NCI-H774 (cell line): ENCODE measurements at places on chromosomes 11 and 22.

DNA sequence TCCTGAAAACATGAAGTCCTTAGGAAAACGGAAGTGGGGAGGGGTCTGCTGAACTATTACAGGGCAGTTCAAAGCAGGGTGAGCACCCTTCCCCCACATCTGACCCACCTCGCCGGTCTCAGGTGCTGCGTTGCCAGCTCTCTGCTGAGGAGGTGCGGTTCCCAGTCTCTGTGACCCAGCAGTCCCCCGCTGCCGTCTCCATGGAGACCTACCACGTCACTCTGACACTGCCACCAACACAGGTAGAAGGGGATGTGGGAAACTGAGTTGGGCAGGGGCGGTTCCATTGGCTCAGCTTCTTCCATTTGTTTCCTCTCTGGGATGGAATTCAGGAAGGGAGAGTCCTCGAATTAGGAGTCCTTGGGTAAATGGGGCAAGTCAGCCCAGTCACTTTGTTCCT is 3.3 kb downstream of the C2CD2L start:
- no peak for DNase-seq

- DNase-seq = no peak
Measured at GRCh38 chr11:67267188-67268080, 1.2 kb downstream of the GRK2 start.

DNA sequence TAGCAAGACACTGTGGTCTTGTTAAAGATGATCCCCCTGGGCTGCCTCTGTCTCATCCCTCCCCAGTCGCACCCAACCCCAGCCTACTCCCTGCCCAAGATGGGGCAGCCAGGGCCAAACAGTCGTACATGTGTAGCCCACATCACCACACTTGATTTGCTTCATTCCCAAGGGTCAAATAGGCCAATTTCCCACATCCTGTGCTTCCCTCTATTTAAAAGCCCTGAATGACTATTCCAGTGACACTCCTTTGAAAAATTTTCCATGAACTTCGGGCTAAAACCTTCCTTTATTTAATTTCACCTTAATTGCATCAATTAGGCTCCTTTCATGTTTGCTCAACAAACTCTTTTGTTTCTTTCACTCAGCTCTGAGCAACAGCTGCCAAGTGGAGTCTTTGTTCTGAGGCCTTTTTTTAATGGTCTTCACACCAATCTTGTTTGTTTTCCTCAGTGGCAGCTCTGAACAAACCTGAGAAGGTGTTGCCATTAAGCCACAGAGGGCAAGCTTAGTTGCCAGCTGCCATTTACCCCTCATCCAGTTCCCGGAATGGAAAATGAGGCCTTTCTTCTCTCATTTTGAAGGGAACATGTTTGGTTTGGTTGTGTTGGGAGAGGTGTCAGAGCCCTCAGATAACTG is 126.9 kb downstream of the APIP start:
- peak; percentile 95 for DNase-seq

DNA sequence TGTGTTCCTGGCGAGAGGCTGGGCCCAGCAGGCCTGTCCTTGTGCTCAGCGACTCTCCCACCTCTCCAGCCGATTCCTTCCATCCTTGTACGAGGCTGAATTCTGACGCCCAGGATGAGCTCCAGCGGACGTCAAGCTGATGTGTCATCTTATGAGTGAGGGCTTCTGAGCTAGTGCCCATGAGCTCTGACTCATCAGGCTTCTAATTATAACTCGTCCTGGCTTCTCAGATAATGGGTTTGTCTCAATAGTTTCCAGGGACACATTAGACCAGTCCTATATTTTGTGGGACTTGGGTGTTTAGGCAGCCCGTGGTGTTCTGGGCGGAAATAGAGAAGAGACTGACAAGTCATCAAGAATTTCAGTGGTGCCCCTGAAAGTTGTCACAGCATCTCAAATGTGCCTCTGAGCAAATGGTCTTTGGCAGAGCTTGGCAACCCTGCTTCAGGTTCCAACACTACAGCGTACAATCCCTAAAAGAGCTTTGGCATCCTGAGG is 108.2 kb upstream of the CD44 start:
- DNase-seq = no peak

- peak; percentile 62 for DNase-seq
Measured at GRCh38 chr11:83006877-83007330, 64.8 kb downstream of the RAB30 start.

DNA sequence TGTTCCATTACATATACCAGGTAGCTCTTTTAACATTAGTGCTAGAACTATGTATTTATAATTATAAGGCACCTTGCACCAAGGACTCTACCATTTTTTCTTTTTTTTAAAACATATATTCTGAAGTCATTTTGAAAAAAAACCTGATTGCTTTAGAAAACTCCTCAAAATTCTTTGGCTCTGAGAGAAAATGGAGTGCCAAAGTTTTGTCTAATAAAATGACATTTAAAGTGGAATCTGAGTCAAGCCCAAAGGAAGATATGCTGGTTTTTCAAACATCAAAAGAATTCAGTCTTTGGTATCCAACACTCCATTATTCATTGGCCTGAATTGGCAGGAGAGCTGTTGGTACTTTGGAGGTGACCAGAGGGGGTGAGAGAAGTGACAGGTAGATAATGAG is 116.5 kb downstream of the ME3 start:
- no peak for DNase-seq

- DNase-seq = no peak
Measured at GRCh38 chr11:11605181-11605580, 16.6 kb downstream of the GALNT18 start.

DNA sequence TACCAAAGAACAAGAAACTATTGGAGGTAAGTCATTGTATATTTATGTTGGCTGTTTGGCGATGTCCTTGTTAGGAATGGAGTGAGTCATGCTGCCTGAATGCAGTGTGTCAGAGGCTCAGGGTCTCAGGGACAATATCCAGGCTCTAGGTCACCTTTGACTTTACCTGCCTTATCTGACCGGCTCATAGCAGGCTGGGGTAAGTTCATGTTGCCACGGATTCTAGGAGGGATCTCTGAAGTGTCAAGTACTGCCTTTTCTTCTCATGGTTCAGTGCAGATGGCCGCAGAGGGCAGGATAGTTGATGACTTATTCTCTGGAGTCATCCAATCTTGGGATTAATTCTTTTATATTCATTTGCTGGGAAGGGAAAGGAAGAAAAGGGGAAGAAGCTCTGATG is 53.2 kb downstream of the SPON1 start:
- no peak for DNase-seq

- peak; percentile 59 for DNase-seq
Measured at GRCh38 chr11:20289732-20290131, 73.8 kb upstream of the HTATIP2 start.

DNA sequence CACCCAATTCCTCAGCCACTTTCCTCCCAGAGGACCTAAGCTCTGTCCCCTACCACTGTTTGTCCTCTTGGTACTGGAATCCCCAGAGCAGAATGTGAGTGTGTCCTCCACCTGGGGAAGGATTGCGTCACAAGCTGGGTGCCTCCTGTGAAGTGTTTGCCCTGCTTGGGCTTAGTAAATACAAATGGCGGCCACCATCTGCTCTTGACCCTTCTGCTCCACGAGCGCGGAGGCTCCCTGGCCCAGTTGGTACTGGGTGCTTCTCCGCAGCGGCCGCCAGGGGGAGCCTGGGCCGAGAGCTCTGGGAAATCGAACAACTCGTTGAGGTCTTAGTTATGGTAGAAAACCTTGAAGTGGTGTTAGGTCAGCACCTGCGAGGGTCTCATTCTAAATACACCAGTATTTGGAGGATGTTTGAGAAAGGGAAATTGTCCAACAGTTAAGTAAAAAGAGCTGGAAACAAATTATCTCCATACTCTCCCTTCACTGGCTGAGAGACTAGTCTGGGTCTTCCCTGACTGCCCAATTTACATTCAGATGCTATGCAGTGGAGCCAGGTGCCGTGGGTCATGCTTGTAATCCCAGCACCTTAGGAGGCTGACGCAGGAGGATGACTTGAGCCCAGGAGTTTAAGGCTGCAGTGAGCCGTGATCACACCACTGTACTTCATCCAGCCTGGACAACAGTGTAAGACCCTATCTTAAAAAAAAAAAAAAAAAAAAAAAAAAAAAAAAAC is 74.6 kb upstream of the TEAD1 start:
- DNase-seq = peak; percentile 70

DNA sequence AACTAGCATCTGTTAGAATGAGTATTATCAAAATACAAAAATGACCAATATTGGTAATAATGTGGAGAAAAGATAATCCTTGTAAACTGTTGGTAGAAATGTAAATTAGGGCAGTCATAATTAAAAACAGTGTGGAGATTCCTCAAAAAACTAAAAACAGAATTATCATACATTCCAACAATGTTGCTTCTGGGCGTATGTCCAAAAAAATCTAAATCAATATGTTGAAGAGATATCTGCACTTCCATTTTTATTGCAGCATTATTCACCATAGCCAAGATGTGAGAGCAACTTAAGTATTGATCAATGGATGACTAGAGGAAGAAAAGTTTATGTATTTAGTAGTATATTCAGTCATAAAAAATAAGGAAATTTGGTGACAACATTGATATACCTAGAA is 59.8 kb upstream of the OR9G4 start:
- no peak for DNase-seq

GRCh38 chr11:11582011-11582701 is 39.6 kb downstream of the GALNT18 start:
- DNase-seq = no peak

- no peak for DNase-seq
Measured at GRCh38 chr11:73375830-73376159, 404 bp upstream of the RELT start.

GRCh38 chr11:97990162-97990920 is 1030.4 kb upstream of the CNTN5 start:
- no peak for DNase-seq

DNA sequence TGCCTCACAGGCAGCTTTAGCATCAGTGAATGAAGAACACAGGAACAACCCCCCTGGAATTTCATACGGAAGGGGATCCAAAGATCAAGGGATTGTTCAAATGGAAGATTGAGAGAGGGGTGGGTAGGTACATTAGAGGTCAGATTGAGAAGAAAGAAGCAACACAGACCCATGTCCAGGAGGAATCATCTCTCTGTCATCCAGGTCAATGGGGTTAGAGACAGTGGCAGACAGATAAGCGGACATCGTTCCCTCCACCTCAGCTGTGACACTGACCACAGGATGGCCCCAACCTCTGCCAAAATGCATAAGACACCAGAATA is 1.9 kb upstream of the NPAS4 start:
- DNase-seq = no peak

DNA sequence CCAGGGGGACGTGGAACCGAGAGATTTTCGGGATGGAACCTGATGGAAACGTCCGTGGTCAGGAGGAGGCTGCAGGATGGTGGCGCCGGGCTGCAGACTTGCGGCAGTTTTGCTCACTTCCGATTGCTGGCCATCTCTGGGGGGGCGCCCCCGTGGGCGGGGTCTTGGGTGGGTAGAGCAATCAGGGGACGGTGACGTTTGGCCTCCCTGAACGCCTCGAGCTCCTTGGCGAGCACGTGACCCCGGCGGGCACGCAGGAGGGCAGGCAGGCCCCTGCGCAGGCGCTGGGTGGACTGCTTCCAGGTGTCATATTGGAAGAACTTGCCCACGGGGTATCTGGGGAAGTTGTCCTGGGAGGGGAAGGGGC is 6.3 kb downstream of the IGF2 start:
- DNase-seq = no peak

GRCh38 chr22:25933158-25933788 is 191.3 kb downstream of the MYO18B start:
- DNase-seq = no peak

DNA sequence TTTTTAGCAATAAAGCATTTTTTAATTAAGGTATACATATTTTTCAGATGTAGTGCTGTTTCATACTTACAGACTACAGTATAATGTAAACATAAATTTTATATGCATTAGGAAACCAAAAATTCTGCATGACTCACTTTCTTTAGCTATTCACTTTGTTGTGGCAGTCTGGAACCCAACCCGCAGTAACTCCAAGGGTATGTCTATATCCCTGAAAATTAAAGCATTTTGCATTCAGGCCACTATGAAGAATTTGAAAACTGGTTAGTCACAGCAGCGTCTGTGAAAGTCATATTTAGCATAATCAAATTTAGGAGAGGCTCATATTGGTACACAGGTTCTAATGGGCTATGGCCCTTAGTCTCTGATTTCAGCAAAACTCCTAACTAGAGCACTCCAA is 46.8 kb downstream of the BBOX1 start:
- DNase-seq = no peak

GRCh38 chr22:21087119-21087518 is 41.4 kb downstream of the LRRC74B start:
- DNase-seq = no peak

DNA sequence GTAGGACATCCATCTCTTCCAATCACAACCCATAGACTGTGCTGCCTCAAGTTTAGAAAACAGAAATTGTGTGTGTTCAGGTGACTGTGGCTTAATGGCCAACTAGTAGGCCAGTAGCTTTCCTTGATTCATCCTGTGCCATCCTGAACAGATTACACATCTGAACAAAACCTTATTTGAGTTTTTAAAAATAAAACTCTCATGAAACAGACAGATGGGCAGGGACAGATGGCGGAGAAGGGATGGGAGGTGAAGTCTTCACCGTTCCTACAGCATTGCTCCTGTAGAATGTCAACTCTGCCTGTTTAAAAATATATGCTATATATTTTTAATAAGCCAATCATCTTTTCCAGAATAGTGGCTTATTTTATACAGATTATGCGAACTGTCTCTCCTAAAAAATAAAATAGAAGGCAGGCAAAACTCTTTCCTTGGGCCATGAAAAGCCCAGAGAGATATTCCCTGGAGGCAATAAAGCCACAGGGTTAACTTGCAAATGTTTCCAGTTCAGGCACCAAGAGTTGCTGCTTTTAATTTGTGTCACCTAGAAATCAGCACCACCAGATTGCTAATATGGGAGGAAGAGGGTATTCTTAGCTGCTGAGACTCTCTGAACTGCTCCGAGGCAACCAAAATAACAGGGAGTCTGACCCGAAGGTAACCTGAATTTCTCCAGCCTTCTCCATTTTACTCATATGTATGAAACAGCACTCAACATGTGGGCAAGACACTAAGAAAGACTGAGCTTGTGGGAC is 861.2 kb downstream of the OPCML start:
- no peak for DNase-seq

DNA sequence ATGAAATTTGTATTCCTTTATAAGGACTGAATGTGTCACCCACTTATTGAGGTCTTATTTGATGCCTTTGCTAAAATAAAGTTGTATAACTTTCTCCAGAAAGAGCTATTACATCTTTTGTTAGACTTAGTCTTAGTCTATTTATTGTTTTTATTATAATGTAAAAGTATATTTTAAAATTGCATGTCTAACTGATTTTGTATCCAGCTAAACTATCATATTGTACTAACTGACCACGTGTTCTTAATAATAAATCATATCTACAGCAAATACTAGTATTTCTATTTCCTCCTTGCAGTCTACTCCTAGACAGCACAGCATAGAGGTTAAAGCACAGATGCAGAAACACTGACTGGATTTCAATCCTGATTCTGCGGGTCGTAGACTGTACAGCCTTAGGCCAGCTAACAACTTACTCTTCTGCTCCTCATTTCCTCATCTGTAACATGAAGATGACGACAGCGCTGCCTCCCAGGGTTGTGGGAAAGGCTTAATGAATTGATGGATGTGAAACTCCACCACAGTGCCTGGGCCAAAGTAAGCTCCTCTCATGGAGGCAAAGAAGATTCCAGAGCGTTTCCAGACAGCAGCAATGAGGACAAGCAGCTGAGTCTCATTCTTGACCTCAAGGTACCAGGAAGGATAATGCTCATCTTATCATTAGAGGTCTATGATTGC is 13.2 kb downstream of the IFITM10 start:
- no peak for DNase-seq

GRCh38 chr11:121194731-121195596 is 93.9 kb downstream of the TECTA start:
- peak; percentile 59 for DNase-seq
